Cerebellum (tissue), 4 donors: ENCODE measurements at places on chromosomes 1 and 21. TPM values are rescaled to one million over a fixed set of nuclear protein-coding genes. Genes with fewer than 3 reads are reported as not detected.

GRCh38 chr1:29555043-29555620 lies 318.8 kb downstream of the PTPRU start:
- no peak for DNase-seq

The MYOM3 gene
- total RNA-seq = 0.09 TPM

The RIPPLY3 gene
- 0.73 TPM for total RNA-seq

GRCh38 chr21:38234395-38235142 lies 22.2 kb upstream of the KCNJ15 start:
- DNase-seq = no peak

The RAB3B gene
- 22.4 TPM for total RNA-seq

- DNase-seq = no peak
Observed at GRCh38 chr1:109365642-109366204, 32.0 kb downstream of the SORT1 start.

The SPAG17 gene
- 4.9 TPM for total RNA-seq

DNA sequence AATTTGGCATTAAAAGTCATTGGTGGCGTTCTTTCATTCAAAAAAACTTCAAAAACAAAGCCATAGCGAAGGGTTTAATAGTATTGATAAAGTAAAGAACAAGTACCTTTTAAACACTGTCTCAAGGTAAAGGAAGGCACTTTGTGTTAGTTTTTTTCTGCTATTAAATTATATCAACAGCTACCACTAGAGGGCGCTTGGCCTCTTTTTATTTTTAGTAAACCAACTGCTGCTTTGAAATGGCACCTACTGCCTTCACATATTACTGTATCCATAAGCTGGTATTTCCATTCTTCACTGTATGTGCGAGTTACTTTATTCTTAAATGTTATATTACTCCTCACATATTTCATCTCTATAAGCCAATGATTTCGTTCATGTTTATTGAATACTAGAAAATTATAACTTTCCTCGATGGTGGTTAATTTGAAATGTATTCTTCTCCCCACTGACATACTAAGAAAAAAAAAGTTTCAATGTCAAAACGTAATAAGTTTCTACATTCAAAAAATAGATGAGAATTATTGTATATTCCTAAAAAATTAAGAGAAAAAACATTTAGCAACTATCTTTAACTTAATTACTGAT lies 125.7 kb upstream of the CXADR start:
- peak; percentile 41 for DNase-seq

- DNase-seq = no peak
Observed at GRCh38 chr1:14372526-14372925, 226.0 kb upstream of the KAZN start.

GRCh38 chr1:231665101-231665500 lies 38.5 kb downstream of the DISC1 start:
- DNase-seq = no peak

DNA sequence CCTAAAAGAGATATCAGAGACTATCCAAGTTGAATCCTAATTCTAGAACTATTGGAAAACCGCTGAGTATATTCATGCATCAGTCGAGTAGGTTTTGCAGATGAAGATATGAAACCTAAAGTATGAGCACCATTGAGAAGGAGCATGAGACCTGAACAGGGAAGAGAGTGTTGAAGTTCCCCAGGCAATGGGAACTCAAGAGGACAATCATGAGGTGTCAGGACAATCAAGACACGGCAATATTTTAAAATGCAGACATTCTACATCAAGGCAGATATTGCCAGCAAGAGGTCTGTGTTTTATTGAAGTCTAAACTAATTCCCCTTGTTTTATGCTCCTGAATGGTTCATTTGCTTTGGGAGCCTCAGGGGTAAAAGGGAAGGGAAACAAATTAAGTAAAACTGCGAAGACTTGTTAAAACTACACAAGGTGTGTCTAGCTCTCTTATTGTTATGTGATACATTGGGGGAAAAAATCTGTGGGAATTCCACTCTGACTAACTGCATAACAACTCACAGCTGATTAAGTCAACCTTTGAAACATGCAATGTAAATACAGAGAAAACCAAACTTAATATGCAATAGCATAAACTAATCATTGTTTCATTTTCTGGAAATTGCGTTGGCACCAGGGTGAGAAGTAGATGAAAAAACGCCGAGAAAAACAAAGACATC lies 347.9 kb upstream of the ADGRL2 start:
- no peak for DNase-seq

DNA sequence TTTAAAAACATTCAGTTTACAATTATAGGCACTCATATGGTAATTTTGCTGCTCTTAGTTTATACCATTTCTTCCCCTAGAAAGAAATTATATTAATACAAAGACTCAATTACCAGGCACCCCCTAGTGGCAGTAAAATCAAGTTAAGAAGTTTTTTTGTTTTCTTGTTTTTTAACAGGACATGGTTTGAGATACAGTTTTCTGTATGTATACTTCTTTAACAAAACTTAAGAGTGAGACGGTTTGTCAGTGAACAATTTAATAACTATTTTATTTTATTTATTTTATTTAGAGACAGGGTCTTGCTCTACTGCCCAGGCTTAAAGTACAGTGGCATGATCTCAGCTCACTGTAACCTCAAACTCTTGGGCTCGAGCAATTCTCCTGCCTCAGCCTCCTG lies 224.6 kb downstream of the FAF1 start:
- no peak for DNase-seq

- DNase-seq = no peak
Observed at GRCh38 chr1:171433451-171433850, 51.9 kb upstream of the PRRC2C start.

The NHLH1 gene
- total RNA-seq = 14.3 TPM

DNA sequence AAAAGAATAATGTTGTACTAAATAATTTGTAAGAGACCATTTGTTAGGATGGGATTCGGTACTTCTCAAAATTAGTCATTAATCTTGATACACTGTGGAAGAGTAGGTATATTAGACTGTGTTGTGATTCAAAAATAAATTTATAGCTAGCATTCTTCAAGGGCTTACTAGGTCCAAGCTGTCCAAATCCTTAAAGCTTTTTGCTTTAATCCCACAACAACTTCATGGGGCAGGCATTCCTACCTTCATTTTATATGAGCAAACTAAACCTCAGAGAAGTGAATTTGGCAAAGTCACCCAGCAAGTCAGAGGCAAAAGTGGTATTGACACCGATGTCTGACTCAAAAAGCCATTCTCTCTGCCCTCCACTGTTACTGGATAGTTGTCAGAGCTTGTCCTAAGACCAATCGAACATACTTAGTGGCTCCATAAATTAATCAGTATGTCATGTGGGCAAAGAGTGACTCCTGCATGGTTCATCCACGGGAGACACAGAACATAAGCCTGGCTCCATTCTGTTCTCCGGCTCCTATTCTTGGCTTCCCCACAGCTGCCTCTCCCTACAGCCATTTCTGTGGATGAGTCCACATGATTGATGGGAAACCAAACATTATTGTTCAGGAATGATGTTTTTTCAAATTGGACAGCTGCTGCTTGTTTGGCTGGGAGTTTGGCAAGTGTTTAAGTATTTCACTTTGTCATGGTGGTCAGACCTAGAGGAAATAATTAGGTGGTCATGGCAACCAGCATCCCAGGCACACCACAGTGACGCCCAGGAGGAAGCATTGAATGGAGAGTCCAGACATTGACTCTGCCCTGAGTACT lies 133.4 kb upstream of the FGGY start:
- no peak for DNase-seq

DNA sequence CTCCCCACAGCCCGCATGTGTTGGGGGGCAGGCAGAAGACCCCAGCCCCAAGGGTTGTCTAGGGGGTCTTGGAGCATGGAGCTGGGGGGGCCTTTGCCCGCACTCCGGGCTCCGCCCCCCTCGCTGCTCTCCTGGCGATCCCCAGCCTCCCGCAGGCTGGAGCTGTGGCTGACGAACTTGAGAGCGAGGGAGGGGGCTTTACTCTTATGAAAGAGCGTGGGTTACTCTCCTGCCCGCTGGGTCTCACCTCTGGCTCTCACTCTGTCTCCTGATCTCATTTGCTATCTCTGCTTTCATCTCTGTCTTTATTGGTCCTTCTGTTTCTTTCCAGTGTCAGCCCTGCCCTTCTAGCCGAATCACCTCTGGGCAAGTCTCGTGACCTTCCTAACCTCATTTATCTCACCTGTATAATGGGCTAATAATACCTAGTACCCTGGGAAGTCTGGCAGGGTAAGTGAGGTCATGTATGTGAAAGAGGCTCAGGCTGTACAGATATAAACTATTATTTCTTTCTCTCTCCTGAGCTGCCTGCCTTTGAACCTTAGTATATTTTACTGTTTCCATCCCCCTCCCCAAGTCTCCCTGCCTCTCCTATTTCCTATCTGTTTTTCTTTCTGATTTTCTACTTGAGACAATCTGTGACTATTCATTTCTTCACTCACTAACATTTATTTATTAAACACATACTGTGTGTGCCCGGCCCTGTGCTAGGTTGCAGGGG lies 731 bp downstream of the EFNA4 start:
- DNase-seq = no peak

The FCRL6 gene
- not detected for total RNA-seq

DNA sequence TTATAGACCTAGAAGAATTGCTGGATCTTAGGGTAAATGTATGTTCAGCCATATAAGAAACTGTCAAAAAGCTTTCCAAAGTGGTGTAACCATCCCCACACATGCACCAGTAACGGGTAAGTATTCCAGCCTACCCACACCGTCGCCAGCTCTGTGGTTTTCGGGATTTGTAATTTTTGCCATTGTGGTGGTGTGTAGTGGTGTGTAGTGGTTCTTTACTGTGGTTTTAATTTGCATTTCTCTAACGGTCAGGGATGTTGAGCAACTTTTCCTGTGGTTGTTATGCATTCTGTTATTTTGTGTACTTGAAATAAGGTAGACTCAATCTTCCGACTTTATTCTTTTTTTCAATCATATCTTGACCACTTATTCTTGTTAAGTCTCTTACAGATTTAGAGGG lies 342.4 kb upstream of the AJAP1 start:
- no peak for DNase-seq

- no peak for DNase-seq
Observed at GRCh38 chr1:56185493-56185892, 393.9 kb downstream of the PLPP3 start.

DNA sequence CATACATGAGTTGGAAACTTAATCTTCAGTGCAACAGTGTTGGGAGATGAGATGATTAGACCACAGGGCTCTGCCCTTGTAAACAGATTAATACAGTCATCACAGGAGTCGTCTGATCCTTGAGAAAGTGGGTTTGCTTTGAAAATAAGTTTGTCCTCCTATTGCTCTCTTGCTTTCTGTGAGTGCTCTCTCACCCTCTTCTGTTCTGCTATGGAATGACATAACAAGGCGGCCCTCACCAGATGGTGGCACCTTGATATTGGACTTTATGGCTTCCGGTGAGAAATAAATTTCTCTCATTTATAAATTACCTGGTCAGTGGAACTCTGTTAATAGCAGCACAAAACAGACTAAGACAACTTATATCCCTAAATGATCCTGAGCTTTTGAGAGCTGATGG lies 353.6 kb downstream of the BRINP3 start:
- no peak for DNase-seq

The LMX1A gene
- total RNA-seq = 13.3 TPM

DNA sequence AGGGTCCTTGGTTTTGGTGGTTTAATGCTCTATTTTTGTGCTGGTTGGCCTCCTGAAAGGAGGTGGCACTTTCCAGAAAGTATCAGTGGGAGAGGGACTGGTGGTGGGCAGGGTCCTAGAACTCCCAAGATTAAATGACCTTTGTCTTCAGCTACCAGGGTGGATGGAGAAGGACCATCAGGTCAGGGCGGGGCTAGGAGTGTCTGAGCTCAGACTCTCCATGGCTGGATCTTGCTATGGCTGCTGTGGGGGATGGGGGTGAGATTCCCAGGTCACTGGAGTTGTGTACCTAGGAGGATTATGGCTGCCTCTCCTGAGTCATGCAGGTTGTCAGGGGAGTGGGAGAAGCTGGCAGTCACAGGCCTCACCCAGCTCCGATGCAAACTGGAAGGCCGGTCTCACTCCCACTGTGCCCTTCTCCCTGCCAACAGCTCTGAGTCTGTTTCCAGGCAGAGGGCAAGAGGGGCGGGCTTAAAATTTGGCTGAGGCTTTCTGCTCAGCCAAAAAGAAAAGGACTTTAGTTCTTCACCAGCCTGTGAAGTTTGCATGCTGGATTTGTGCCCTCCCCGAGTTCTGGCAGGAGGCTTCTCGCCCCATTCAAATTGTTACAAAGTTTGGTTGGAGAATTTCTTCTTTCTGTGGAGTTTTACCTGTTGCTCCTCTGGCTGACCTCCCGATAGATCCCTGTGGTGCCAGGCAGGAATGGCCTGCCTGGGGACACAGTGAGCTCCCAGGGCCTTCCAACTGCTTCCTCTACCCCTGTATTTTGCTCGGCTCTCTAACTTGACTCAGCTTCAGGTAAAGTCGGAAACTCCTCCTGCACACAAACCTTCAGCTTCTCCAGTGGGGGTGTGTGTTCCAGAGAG lies 13.1 kb upstream of the KYAT3 start:
- DNase-seq = no peak

GRCh38 chr1:16927711-16928485 lies 6.2 kb downstream of the CROCC start:
- DNase-seq = no peak

The HORMAD1 gene
- not detected for total RNA-seq

The AADACL4 gene
- not detected for total RNA-seq

DNA sequence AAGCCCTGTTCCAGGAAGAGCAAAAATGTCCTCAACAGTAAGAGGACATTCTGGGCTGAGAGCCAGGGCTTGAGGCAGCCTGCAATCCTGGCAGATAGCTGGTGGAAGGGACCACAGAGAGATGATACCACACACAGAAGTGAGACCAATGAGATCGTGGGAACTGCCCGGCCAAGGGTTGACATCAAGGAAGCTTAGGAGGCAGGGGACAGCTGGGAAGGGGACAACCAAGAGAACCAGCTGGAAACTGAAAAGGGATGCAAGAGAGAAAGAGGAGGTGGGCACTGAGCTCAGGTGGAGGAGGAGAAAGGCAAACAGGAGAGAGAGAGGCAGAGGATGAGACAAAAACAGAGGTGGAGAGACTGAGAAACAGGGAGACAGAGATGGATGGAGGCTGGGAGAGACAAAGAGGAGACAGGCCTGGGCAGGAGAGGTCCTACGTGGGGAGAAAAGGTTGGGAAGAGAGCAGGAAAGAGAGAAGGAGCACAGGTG lies 9.2 kb downstream of the PDZK1IP1 start:
- DNase-seq = no peak

The ABL2 gene
- total RNA-seq = 28.1 TPM

GRCh38 chr1:89903550-89903949 lies 82.7 kb downstream of the LRRC8D start:
- no peak for DNase-seq

The FMO2 gene
- 0.36 TPM for total RNA-seq

DNA sequence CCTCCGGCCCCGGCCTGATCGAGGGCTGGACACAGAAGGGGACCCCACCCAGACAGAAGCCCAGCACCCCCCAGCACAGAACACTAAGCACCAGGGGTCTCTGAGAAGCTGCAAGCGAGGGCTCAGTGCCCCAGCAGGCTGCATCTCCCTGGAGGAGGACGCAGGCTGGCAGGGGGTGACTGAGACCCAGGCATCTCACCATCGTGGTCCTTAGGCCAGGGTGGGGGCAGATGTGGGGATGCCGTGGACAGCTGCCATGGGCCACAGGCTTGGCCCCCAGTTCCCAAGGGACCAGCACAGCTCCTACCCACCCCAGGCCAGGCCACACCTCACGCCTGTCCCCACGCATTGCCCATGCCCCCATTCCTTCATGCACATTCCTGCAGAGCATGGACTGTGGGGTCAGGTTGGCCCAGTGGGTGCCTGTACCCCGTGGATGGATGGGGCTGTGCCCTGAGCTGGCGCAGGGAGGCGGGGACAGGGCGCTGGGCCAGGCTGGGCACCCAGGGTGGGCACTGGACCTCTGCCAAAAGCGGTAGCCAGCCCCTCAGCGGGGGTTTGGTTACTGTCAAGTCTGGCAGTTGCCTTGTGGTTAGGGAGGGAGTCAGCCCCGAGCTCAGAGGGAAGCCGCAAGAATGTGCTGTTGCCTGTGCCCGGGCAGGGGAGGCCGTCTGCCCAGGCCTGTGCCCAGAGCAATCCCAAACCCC lies 61.5 kb downstream of the ARHGEF16 start:
- no peak for DNase-seq
